ENCODE measurements at places on chromosomes 6 and 20.

GRCh38 chr6:125886914-125887313 is 69.7 kb upstream of the HINT3 start:
- DNase-seq: no peak

DNA sequence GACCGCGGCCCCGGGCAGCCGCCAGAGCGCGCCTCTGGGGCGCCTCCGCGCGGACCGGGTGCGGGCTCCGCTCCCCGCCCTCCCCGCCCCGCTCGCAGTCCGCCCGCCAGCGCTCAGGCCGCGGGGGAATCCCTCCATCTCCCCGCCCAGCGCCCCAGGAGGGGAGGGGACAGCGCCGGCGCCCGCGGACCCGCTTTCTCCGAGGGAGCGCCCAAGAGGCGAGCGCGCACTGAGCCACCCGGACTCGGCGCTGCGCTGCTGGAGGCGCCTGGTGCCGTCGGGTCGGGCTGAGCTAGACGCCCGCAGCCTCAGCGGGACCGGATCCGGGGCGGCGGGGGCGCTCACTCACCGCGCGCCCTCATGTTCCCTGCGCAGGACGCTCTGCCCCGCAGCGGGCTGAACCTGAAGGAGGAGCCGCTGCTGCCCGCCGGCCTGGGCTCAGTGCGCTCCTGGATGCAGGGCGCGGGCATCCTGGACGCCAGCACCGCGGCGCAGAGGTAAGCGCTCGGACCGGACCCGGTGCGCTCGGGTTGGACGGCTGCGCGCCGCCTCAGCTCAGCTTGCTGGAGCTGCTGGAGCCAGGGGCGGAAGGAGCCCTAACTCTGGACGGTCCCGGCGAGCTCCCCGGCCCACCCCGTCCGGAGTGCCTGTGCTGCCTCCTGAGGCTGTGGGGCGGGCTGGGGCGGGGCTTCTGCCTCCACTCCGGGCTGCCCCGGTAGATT is 867 bp downstream of the EBF4 start:
- DNase-seq: no peak

DNA sequence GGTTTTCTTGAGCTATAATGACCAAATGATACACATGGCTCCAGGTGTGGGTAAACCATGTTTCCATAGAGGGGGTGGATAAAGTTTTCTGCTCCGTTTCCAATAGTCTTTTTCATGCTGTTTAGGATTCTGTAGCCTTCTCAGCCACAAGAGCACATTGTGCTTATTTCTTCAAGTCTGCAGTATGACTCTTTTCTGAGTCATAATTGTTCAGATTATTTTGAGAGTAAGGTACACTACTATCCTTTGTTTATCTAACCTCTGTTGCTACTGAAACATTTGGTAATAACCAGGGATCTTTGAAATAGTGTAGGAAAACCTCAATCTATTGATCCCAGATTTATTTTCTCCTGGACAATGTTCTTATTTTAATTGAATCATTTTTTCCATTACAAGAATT is 247.9 kb upstream of the BMP2 start:
- no peak for DNase-seq

DNA sequence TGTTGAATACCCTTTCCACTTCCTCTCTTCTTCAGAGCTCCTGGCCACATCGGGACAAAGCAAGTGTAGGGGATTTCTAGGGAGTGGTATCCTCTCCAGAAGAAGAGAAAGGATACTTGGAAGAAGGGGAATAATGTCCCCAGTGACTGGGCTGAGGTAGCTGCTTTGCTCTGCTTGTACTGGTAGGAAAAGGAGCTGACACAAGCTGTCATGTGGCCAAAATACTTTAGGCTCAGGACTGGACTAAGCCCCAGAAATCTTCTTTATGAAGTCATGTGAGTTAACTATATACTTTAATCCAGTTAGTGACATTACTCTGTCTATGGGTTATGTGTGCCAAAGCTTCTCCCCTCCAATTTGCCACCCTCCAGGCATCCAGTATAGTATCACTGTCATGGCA is 40.5 kb downstream of the AKIRIN2 start:
- no peak for DNase-seq

GRCh38 chr6:107652526-107653182 is 162.7 kb downstream of the SOBP start:
- no peak for DNase-seq

Data from stimulated activated CD4-positive, alpha-beta T cell treated with anti-CD3 and anti-CD28 coated beads, Interleukin-15, amount 100 ng/mL, for 48 hours (primary cell).